GM19239 (cell line): ENCODE measurements at places on chromosomes 1 and 21.

DNA sequence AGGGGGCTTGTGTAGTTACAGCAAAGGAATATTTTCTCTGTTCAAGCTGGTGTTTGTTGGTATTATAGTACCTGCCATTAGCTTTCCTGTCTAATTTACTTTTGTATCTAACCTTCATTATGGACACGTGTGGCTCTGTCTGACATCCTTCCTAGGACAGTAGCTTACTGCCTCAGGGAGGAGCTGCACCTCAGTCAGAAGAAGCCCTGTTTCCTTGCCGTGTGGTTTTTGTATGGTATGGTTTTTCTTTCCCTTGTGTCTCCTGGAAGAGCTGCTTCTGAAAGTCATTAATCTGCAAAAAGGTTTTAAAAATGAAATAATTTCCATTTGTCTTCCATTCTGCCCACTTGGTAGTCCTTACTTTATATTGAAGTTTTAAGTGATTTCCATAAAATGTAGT, 17.4 kb upstream of the CRB1 start:
- DNase-seq: no peak

- DNase-seq: no peak
Observed at GRCh38 chr1:171961861-171962260, 120.6 kb downstream of the DNM3 start.

DNA sequence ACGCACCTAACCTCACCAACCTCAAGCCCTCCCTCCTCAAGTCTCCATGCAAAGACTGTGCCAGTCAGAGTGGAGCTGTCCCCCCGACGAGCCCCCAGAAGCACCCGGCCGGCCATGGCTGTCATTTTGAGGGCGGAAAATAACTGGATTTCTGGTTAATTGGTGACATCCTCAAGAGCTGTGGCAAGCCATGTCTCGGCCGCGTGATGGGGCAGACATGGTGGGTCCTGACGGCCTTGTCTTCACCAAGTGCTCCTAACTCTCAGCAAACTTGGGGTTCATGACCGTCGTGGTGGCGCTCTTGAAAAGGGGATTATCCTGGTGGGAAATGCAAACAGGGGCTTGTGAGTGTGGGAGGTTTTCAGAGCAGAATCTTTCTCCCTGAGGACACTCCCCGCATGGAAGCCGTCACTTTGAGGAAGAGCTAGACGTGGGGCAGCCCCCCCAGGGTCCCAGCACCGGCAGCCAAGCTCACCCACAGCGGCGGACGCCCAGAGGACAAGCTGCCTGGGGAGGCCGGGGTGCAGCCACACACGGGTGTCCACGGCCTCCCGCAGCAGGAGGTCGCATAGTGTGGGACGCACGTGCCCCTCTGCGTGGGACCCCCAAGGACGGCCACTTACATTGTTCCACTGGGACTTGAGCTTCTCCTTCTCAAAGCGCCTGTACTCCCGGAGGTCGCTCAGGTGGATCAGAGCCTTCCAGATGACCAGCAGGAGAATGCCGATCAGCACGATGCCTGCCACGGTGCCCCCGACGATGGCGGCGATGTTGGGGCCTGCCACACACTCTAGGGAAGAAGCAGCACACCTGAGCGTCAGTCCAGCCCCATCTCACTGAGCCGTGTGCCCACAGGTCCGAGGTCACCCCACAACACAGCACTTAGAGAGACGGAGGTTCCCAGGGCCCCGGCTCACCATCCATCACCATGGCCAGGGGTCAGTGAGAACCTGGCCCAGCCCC, 12.9 kb upstream of the PTTG1IP start:
- no peak for DNase-seq

DNA sequence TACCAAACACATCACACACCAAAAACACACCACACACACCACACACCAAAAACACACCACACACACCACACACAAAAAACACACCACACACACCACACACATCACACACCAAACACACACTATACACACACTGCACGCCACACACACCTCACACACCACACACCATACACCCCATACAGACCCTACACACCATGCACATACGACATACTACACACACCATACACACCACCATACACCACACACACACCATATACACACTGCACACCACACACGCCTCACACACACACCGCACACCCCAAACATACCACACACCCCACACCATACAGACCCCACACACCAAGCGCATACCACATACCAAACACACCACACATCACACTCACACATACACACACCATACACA, 226.9 kb upstream of the PKN2 start:
- no peak for DNase-seq

DNA sequence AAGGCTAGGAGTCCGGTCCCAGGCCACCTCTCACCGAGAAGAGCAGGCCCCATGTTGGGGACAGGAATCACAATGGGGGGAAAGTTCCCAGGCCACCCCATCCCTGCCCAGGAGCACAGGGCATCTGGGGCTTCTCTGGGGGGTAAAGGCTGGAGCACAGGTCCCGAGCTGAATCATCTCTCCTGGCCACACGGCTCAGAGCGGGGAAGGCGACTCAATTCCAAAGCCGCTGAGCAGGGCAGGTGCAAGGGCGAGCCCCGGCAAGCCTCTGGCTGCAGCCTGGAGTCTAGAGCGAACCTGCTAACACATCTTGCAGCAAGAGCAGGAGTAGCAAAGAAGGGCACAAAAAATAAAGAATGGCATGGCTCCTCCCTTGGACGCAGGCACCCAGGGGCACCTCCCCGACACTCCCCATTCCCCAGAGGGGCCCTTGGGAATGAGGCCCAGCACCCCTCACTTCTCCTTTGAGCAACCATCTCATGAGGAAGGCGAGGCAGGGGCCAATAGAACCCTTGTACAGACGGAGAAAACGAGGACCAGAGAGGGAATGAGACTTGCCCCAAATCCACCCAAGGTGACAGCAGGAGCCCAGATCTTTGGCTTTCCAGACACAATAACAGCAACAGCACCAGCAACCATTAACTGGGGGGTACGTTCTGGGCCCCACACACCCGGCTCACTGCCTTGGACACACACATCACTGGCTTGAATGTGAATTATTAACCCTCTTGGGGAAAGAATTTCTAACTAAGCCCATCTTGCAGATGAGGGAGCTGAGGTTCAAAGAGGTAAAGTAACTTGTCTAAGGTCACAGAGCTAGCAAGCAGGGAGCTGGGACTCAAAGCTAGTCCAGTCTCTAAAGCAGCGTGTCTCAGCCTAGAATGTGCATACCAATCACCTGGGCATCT, 20.7 kb upstream of the ALDH4A1 start:
- no peak for DNase-seq

DNA sequence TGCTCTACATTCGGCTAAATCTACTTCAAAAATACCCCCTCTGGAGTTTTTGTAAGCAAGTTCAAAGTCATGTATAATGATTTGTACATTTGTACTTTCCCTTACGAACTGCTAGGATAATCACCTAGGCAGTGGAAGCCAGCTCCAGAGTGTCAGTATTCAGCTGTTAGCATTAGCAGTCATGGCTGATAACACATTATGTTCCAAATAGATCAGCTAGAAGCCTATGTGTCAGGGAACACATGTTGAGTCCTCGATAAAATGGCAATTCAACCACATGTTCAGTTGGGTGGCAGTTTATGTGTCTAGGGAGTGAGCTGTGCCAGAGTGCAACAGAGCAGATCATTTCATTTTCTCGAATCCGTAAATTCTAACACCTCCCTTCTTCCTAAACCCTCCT, 65.8 kb upstream of the KRTAP11-1 start:
- no peak for DNase-seq

DNA sequence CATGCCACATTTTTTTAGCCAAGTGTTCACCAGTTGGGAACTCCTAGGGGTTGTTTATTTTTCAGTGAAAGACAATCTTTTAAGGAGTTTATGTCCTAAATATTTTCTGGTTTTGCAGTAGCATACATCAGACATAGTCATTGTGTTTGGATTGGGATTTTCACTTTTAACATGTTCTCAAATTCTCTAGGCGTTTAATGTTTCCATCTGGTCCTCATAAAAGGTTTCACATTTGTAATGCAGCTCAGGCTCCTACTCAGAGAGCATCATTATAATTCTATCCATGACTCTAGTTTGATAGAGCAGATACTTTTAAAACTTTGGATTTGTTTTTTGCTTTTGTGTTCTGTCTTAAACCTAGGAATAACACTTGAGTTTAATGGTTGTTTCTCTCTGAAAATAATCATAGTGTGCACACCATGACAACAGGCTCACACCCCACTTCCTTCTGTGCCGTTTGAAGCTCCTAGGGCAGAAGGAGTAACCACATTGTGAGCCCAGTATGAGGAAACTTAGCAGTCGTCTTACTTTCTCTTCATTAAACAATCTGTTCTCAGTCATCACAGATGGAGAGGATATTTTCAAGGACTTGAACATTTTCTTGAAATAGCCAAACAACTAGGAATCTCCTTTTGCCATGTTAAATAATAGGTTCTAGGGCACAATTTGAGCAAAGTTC, 219.6 kb downstream of the PDE4B start:
- no peak for DNase-seq

DNA sequence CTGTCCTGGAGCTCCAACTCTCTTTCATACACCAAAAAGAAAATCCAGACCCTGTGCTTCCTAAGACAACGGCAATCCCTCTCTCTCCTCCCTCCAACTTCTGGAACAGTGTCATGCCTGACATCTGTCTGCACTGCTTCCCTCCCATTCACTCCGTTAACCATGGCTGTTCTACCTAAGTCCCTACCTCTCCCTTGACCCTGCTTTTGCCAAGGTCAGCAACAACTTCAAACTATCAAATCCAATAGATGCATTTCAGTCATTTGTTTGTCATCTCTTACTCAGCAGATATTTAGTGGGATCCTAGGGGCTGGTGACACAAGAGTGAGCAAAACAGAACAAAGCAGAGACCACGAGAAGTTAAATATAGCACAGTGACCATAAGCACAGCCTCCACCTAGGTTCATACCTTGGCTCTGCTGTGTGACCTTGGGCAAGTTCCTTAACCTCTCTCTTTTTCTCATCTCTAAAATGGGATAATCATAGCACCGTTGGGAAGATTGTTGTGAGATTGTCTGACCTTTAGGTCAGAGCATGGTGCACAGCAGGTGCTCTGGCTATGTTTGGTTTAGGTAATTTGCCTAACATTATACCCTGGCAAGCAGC, 88.9 kb downstream of the TMEM53 start:
- no peak for DNase-seq

- DNase-seq: no peak
Observed at GRCh38 chr1:1462318-1462966, 9.1 kb upstream of the ATAD3B start.

DNA sequence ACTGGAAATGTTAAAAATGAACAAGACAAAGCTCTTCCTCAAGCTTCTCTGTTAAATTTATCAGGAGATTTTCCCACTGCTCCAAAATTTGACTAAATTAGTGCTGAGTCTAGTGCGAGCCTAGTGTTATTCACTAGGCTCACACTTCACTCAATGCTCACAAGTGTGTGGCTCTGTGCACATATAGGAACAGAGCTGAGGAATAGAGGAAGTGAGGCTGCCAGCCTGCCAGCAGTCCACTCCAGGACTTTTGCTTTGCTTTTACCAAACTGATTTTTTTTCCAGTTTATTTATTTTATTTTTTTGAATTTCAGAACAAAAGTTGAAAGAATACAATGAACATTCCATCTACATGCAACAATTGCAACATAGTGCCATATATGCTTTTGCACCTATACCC, 87.2 kb downstream of the VAV3 start:
- no peak for DNase-seq

DNA sequence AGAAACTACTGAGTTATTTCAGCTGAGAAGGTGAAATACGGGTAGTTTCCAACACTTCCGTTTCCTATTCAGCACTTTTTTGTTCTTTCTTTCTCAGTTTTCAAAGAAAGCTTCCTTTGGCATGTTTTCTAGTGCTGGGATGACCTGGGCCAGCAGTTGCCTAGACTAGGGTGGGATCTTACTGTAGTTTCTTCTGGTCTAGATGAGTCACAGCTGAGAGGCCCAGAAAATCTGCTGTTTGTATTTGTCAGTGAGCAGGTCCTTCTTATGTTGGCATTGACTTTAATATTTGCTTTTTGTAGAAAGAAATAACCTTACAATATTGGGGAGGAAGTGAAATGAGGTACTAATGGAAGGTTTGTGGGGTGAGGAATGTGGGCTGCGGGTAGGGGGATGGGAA, 22.2 kb downstream of the C1orf21 start:
- no peak for DNase-seq

GRCh38 chr21:15255261-15255660, 190.5 kb upstream of the NRIP1 start:
- DNase-seq: no peak

DNA sequence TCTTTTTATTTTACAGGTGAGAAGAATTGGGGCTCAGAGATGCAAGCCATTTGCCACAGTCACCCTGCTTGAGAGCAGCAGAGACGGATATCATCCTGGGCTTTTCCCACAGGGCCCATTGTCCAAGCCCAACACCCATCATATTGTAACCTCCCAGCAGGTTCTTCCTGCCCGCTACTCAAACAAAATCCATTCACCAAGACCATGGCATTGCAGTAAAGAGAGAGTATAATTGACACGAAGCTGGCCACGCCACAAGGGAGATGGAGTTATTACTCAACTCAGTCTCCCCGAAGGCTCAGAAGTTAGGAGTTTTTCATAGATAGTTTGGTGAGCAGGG, 60.9 kb upstream of the KLHDC7A start:
- no peak for DNase-seq

GRCh38 chr1:226021401-226021800, 22.3 kb upstream of the SDE2 start:
- no peak for DNase-seq

DNA sequence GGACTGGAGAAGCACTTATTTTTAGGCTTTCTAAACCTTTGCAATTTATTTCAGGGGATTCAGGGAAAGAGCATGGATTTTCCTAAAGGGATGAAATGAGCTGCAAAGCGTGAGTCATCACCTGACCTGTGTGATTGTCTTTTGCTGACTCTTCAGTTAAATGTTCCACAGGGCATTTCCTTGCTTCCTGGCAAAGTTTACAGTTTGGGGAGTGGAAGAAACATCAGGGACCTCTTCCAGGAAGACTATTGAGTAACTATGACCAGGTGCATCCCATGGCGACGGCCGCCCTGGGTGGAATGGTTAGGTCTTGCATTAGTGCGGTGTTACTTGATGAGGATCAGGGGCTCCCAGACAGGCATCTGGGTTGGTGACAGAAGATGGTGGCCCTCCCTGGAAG, 79.5 kb upstream of the SIPA1L2 start:
- DNase-seq: no peak

DNA sequence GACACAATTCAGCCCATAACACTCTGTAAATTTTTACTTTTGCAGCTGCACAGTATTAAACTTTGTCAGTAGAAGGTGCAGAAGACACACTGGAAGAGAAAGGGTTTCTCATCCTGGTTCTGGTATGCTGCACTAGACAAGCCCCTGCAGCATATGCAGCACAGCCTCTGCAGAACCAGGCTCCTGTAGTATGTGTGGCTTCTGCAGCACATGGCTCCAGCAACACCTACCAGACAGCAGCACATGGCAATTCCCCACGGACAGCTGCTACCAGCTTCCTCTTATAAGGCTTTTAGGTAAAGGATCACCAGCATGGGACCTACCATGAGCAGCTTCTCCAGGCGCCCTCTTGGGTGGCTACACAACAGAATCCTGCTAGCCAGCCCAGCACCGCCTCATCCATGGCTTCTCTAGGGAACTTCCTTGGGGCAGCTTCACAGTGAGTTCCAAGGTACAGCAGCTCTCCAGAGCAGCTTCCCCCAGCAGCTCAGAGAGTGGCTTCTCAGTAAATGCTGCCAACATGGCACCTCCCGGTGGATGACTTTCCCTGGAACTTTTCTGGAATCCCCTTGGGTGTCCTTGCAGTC, 534.4 kb upstream of the CXADR start:
- DNase-seq: no peak

GRCh38 chr1:58905628-58906221, 121.9 kb upstream of the JUN start:
- no peak for DNase-seq
